Upper lobe of left lung (tissue), 6 donors: ENCODE measurements at places on chromosomes 4 and X. TPM values are rescaled to one million over a fixed set of nuclear protein-coding genes. Genes with fewer than 3 reads are reported as not detected.

DNA sequence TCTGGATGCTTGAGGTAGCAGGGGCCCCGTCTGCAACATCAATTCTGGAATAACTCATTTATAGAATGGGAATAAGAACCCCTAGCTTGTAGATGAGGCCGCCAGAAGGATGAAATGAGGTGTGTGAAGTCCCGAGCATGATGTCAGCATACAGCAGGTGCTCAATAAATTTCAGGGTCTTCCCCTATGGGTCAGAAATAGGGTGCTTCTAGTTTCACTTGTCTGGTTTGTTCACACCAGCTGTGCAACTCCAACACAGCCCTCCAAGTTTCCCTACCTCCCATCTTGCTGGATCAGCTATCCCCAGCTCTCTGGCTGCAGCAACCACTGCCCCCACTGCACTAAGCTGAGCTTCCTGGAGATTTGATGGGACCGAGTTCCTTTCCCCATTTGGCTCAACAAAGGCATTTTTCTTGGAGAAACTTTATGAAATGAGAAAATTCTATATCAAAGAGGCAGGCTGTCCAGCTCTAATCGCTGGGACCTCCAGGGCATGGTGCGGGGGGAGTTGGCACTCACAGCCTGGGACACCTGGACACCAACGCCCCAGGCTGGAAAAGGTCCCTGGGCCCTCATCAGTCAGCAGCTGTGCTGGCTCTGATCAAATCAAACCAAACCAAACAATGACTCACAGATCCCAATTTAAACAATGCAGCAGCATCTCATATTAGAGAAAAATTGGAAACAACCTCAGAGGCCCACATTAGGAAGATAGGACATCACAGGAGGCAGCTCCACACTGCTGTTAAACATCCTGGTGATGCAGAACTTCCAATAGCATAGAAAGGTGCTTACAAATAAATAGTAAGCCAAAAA is 13.3 kb downstream of the SLC2A9 start:
- no peaks in the 10 kb centered on the region for H3K36me3 ChIP-seq
- H3K27ac ChIP-seq, result no peak overlapping the region
- no peaks in the 10 kb centered on the region for H3K27me3 ChIP-seq
- H3K4me3 ChIP-seq, result no peak overlapping the region
- no peak for DNase-seq

BANK1 gene
- 13.2 TPM for total RNA-seq

GRCh38 chrX:16714504-16714903 is 2.0 kb upstream of the CTPS2 start:
- no peaks in the 10 kb centered on the region for H3K27me3 ChIP-seq
- DNase-seq, result no peak
- H3K27ac ChIP-seq, result no peak overlapping the region
- no peak overlapping the region for H3K4me3 ChIP-seq
- peaks cover 15% of the 10 kb centered on the region for H3K4me1 ChIP-seq

DNA sequence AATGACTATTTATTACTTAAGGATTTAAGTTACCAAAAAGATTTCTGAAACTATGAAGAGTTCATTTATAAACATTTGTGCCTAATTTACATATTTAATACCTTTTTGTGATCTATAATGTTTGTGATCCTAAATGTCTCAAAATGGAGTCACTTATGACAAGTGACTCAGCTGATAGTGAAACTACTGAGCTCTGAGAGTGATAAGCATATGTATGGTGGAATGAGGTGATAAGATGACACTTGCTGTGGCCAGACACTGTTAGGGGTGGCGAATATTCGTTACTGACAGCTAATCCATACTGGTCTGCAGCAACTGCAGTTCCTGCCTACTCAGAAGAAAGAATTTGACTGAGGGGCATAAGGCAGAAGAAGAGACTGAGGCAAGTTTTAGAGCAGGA is 5.5 kb upstream of the NXF3 start:
- no peak overlapping the region for H3K27ac ChIP-seq
- DNase-seq, result no peak
- H3K4me3 ChIP-seq, result no peak overlapping the region
- H3K4me1 ChIP-seq, result no peaks in the 10 kb centered on the region

CT83 gene
- total RNA-seq, result not detected

KLHL13 gene
- not detected for total RNA-seq

GABRE gene
- 58.5 TPM for total RNA-seq

DNA sequence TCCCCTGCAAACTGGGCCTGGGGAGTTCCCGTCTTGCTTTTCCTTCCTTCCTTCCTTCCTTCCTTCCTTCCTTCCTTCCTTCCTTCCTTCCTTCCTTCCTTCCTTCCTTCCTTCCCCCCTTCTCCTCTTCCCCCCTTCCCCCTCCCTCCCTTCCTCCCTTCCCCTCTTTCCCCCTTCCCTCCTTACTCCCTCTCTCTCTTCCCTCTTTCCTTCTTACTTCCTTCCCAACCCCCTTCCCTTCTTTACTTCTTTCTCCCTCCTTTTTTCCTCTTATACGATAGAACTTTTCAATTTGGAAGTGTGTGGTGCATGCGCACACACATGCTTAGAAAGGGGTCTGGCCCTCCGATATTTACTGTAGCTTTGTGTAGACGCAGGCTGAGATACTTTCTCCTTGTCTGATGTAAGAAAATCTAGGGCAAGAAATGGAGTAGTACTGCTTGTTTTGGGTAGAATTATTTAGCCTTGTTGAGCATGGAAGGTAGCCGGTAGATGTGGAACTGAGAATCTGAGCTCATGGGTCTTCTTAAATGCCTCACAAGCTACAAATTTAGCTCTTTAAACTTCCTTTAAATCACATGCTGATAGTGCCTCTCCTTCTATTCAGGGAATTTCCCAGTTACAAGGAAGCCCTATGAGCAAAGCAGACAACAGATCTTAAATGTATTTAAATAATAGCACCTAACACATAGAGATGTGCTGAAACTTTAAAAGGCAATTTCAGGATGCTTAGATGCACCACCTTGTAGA is 189.6 kb downstream of the GPAT3 start:
- H3K27ac ChIP-seq, result no peak overlapping the region
- no peak for DNase-seq
- no peaks in the 10 kb centered on the region for H3K36me3 ChIP-seq
- no peaks in the 10 kb centered on the region for H3K27me3 ChIP-seq
- H3K4me3 ChIP-seq, result no peak overlapping the region

GRCh38 chrX:18985186-18985435 is 1.2 kb upstream of the PHKA2 start:
- peak overlapping the region; percentile 91 for H3K27ac ChIP-seq
- no peaks in the 10 kb centered on the region for H3K36me3 ChIP-seq
- DNase-seq, result no peak

MMRN1 gene
- total RNA-seq, result 11.1 TPM

DNA sequence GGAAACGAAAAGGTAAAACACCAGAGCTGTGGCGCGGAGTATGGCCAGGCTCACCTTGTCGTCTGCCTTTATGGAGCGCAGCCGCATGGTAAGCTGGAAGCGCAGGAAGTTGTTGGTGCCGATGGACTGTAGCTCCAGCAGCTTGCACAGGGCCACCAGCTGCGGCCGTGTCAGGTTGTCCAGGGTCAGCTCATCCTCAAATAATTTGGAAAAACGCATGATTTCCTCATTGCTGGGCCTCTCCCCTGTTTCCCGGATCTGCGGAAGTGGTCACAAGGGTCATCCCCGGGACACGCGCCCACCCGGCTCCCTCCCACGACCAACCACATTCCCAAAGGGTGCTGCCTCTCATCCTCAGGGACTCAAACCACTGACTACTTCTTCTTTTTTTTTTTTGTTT is 23.3 kb downstream of the LETM1 start:
- peaks cover 71% of the 10 kb centered on the region for H3K36me3 ChIP-seq
- no peak overlapping the region for H3K4me3 ChIP-seq
- DNase-seq, result no peak
- no peaks in the 10 kb centered on the region for H3K4me1 ChIP-seq
- no peak overlapping the region for H3K27ac ChIP-seq

DNA sequence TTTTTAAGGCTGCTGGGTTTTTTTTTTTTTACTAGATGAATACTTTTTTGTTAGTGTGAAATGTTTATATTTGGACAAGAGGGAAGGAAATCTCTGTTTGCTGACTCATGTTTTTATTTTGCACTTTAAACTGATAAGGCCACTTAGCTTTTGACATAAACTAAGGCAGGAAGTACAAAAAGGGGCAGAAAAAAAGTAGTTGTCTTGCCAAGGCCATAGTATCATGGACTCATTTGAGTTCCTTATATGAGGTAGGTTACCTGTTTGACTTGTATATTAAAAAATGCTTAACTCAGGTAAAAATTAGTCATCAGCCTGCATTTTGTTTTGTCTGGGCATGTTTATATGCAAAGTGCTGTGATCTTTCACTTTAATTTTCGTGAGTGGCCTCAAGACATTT is 26.0 kb downstream of the SMAD1 start:
- H3K4me3 ChIP-seq, result no peak overlapping the region
- H3K27ac ChIP-seq, result no peak overlapping the region
- no peaks in the 10 kb centered on the region for H3K27me3 ChIP-seq
- H3K36me3 ChIP-seq, result no peaks in the 10 kb centered on the region
- DNase-seq, result no peak

TMEM271 gene
- total RNA-seq, result not detected

DNA sequence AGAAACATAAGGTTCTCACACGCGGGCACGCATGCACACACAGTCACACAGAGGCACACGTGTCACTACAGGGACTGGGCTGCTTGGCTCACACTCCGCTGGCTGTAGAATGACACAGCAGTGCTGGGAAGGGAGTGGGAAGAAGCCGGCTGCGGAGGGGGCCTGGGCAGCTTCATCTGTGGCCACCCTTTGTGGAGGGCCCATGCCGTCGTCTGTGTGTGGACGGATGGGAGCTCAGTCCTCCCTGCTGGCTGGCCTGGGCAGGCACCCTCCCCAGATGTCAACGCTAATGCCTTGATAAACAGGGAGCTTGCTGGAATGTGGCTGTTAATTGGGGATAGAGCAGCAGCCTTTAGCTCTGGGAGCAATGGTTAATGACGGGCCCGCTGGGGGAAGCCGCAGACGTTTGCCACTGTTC is 621.1 kb downstream of the BCOR start:
- H3K4me3 ChIP-seq, result no peak overlapping the region
- no peaks in the 10 kb centered on the region for H3K4me1 ChIP-seq
- no peaks in the 10 kb centered on the region for H3K27me3 ChIP-seq
- no peaks in the 10 kb centered on the region for H3K36me3 ChIP-seq

DNA sequence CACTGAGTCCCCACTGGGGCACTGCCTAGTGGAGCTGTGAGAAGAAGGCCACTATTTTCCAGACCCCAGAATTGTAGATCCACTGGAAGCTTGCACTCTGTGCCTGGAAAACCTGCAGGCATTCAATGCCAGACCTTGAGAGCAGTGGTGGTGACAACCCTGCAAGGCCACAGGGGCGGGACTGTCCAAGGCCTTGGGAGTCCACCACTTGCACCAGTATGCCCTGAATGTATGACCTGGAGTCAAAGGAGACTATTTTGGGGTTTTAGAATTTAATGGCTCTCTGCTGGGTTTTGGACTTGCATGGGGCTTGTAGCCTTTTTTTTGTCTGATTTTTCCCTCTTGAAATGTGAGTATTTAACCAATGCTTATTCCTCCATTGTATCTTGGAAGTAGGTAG is 145.8 kb downstream of the MSN start:
- no peak overlapping the region for H3K4me3 ChIP-seq
- H3K4me1 ChIP-seq, result no peaks in the 10 kb centered on the region
- H3K27ac ChIP-seq, result no peak overlapping the region
- no peaks in the 10 kb centered on the region for H3K27me3 ChIP-seq

- H3K36me3 ChIP-seq, result no peaks in the 10 kb centered on the region
- H3K27me3 ChIP-seq, result peaks cover 57% of the 10 kb centered on the region
- H3K27ac ChIP-seq, result no peak overlapping the region
- H3K4me3 ChIP-seq, result no peak overlapping the region
These were observed 36.1 kb downstream of the CPLX1 start for GRCh38 chr4:789571-790465.

P2RY10 gene
- not detected for total RNA-seq

DNA sequence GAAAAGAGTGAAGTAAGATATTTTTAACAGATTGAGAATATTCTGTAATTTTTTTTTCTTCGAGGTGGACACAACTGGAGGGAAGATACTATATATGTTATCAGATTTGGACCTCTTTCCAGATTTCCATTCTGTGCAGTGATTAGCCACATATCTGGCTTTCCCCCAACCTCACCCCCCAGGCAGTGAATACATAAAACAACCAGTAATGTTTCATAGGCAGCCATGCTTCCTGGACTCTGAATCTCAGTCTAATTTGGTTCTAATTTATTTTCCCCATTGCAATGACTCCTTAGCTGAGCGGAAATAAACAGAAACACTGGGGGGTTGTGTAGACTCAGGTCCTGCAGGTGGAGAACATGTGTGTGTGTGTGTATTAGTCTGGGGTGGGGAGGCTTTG is 226.5 kb downstream of the FBXW7 start:
- no peak overlapping the region for H3K4me3 ChIP-seq
- no peaks in the 10 kb centered on the region for H3K27me3 ChIP-seq
- no peaks in the 10 kb centered on the region for H3K36me3 ChIP-seq
- no peak for DNase-seq

DNA sequence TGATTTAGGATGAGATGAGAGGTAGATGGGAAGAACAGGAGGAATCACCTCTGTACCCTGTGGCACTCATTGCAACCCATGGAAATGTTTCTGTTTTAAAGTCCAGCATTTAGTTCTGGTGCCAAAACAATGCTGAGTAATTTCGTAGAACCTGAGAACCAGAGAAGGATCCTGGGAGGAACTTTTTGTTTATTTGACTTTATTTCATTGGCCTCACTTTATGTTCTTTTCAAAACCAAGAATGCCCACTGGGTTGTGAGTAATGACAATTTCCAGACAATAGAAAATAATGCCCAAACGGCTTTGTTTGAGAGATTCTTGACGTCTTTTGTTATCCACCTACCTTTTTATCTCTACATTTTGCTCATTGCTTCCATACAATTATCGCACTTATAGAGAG is 111.3 kb downstream of the SHROOM3 start:
- H3K36me3 ChIP-seq, result no peaks in the 10 kb centered on the region
- DNase-seq, result no peak
- H3K27me3 ChIP-seq, result no peaks in the 10 kb centered on the region
- H3K4me3 ChIP-seq, result no peak overlapping the region
- peaks cover 10% of the 10 kb centered on the region for H3K4me1 ChIP-seq

DNA sequence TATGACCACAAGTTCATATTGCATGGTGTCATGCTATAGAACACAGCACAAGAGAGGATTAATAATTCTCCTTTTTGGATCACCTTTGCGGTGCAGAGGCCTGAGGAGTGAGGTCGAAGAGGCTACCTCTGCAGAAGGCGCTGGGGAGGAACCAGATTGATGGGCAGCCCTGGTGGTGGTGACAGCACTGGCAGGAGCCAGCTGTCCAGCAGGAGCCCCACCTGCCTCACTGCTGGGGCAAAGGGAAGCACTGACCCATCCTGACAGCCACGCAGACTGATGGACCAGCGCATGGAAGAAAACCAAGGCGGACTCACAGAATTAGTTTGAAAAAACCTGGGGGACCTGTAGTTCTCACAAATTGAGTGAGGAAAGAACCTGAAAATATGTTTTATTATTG is 50.9 kb downstream of the COX18 start:
- DNase-seq, result peak; percentile 2
- no peak overlapping the region for H3K27ac ChIP-seq
- no peaks in the 10 kb centered on the region for H3K27me3 ChIP-seq

MORF4L2 gene
- 173 TPM for total RNA-seq

PRSS12 gene
- 9.2 TPM for total RNA-seq

DNA sequence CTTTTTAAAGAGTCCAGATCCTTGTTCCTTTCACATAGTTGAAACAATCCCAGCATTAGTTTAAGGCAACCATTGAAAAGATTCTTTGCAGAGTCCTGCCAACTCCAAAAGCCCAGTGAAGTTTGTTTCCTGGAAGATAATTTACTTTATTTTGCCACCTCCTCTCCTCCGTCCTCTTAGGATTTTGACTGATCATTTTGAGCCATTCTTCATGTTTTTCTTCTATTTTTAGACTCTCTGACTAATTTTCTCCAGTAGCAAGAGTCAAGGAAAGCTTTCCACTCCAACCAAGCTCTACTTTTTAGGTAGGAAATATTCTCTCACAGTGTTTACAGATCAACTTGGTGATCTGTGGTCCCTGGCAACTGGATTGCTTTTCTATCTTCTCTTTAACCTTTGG is 10.3 kb downstream of the NCBP2L start:
- no peak overlapping the region for H3K27ac ChIP-seq
- H3K36me3 ChIP-seq, result no peaks in the 10 kb centered on the region
- H3K4me3 ChIP-seq, result no peak overlapping the region
